ENCODE measurements at places on chromosomes 1 and 21. TPM values are rescaled to one million over a fixed set of nuclear protein-coding genes. Genes with fewer than 3 reads are reported as not detected.

HAO2 gene
- total RNA-seq = not detected

MYOC gene
- 5.4 TPM for total RNA-seq

RXFP4 gene
- total RNA-seq = not detected

SLC44A3 gene
- 32.9 TPM for total RNA-seq

Data from body of pancreas (tissue), 4 donors.